ENCODE measurements at places on chromosomes 7 and 10.

DNA sequence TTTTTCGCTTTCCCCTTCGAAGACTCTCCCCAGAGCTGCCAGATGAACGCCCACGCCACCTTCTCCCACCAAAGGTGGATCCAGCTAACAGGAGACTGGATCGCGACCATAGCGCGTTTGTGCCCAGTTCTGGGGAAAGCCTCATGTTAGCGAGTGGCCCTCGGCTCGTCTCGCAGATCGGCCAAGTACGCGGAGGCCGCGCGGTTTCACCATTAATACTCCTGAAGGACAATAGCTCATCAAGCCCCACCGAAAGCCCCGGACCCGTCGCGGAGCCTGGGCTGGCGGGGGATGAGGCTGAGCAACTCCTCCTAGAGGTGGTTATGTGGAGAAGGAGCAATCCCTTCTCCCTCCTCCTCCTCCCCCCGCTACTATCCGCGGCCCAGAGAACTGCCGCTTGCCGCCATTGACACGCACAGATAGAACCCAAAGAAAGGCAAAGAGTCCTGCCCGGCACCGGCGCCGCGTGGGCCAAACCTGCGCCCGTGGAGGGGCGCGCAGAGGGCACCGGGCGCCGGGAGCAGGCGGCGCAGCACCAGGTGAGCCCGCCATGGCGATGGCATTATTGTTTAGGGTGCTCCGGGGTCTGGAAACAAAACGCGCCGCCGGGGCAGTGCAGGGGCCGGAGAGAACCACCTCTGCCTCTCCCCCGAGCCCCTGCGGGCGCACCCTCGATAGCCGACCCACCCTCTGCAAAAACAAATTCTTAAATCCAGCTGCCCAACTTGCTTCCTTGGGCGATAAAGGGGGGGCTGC, at the start of gene MACROH2A2:
TSS of gene MACROH2A2 (plus strand) at position 385 of the 756 bp plus-strand sequence. CDS start 22,813 bp downstream, outside the sequence.
- peak; percentile 51 for DNase-seq

GRCh38 chr10:97553575-97554031, 19.0 kb upstream of the ANKRD2 start:
- DNase-seq: peak; percentile 70

DNA sequence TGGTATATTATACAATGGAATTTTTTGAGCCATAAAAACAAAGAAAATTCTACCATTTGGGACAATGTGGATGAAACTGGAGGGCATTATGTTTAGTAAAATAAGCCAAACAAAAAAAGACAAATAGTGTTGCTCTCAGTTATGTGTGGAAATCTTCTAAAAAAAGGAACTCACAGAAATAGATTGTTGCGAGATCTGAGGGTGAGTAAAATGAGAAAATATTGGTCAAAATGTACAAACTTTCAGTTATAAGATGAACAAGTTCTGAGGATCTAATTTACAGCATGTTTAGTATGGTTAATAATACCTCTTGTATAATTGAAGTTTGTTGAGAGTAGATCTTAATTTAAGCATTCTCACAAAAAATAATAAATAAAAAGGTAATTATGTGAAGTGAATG, 291.2 kb downstream of the KIF20B start:
- DNase-seq: no peak

DNA sequence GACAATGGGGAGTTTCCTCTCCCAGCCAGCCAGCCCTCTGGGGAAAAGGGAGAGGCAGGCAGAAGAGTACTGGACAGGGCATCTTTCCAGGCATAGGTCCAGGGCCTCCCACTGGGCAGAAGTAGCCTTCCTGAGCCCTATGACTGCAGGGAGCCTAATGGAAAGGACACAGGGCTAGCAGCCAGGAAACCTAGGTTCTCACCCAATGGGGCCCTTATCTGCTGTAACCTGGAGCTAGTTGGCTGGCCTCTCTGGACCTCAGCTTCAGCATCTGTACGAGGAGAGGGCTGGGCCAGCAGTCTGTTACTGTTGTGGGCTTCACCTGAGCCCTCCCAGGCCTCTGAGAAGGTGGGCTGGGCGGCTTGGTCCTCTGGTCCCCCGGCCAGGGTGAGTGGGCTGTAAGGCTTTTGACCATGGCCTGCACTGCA, 22.4 kb downstream of the LDB3 start:
- no peak for DNase-seq

DNA sequence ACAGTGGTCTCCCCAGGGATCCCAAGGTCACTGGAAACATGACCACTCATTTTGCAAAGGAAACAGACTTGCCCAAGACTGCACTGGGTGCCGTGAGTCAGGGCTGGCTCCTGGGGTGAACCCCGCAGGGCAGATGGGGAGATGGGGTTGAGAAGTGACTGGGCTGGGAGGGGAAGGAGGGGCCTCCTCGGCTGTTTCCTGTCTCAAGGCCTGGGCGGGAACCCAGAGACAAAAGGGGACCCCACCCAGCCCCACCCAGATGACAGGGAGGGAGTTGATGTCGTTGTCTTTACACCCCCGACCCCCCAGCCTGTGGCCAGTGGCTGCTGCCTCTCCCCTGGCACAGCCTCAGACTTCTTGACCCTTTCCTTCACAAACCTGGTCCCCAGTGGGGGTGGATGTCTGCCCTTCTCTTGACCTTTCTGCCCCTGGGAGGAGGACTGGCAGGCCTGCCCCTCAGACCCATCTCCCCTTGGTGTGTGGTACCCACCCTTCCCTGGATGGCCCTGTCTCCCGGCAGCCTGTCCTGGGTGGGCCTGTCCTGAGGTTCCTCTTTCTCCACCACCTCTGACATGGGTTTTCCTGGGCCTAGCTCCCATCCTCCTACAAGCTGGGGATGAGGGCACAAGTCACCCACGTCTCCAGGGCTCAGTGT, 1.4 kb downstream of the MYO1G start:
- DNase-seq: no peak

- DNase-seq: no peak
These were observed 123.3 kb downstream of the PRPF18 start for GRCh38 chr10:13709931-13710650.

DNA sequence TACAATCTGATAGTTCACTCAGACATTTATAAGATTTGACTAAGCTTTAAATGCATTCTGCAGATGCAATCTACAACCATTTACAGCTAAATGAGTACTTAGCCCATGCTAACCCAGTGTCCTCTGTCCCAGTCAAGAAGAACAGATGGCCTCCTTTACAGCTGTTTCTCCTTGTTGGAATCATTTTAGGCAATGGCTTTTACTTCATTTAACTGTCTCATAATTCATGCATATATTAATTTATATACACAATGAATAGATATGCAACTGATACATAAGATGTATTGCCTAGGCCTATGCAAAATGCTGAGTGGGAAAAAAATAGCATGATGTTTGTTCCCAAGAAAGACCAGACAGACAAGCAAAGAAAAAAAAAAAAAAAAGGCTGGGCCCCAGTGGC, 82.2 kb downstream of the TSPAN12 start:
- no peak for DNase-seq

DNA sequence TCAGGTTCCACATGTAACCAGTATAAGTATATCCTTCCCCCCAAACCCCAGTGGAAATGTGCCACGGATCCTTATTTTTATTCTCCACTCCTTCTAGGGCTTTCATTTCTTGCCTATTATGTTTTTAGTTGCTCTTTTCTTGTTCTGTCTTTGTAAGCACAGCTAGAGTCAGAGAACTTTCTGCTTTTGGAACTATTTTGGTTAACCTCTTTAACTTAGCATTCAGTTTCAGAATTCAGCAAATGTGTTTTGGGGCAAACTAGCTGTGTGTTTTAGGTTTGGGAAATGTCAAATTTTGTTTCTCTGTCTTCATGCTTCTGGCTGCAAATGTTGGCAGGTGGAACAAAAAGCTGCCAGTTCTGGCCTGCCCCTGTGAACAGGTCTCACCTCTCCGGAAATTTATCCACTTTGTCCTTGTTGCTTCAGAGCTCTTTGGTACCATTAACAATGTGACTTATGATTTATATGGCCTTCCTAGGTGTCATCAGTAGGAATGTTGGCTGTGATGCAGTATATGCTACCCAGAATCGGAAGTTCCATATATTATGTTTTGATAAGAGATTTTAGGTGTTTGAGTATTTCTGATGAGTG, 156.1 kb downstream of the ADK start:
- no peak for DNase-seq

GRCh38 chr7:152411389-152411788, 24.4 kb downstream of the KMT2C start:
- DNase-seq: no peak

DNA sequence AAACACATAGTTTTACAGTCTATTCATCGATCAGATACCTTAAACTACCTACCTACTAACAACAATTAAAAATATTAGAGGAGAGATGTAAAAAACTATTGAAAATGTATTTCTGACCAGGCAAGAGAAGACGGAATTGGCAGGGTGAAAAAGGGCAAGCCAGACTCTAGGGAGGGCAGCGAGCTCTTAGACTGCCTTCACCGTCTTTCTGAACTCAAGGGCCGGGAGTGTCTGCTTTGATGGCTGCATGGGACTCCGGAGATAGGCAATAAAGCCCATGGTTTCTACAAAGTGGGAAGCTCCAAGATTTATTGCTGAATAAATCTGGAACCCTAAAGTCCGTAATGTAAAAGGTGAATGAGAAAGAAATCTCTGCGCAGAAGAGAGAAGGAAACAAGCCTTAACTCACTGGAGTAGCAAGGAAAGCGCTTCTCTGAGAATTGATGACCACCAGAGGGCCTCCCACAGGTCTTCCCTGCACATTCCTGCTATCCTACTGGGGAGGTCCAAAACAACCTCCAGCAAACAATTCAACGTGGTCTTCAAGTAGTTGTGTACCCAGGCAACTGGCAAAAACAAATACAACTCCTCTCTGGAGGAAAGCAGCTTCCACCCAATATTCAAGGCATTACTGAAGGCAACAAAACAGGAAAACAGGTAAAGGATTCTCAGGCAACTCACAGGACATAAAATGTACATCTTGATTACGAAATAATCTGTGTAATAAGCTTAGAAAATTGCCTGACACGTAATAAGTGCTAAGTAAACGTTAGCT, 181.3 kb downstream of the SDK1 start:
- DNase-seq: peak; percentile 14

DNA sequence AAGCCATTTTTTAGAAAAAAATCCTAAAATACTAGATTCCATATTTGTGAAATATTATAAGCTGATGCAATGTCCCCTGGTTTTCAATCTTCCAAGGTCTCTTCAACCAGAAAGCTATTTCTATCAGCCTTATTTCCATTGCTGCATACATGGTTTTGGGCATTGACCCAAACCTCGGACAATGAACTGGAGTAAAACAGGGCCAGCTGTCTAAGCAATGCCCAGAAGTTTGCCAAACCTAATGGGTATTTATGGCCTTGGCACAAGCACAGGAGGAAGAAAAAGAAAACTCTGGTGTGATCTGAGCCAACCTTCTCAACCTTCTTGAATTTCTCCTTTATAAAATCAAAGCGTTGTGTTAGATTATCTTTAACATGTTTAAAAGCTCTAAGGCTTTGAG, 402.3 kb downstream of the DNAJB9 start:
- no peak for DNase-seq

GRCh38 chr7:30562498-30562897, 32.2 kb upstream of the GARS1 start:
- DNase-seq: no peak

DNA sequence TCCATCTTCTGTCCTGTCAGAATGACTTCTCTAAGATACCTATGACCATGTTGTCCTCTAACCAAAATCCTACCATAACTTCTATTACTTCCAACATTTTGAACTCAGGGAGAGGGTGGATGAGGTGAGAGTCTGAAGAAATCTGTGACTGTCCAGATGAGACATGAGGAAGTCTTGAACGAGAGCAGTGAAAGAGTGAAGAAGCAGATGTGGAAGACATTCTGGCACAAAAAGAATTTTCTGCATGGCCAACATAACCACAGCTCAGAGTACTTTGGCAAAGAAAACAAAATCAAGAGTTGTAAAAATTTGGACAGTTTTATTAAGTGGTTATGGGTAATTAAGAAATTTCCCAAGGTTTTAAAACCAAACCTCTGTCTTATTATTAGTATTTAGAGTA, 141.6 kb downstream of the CPEB3 start:
- DNase-seq: no peak

GRCh38 chr10:117053482-117053881, 48.5 kb upstream of the SHTN1 start:
- DNase-seq: no peak

GRCh38 chr10:131911451-131911850, 10.6 kb downstream of the PPP2R2D start:
- no peak for DNase-seq

DNA sequence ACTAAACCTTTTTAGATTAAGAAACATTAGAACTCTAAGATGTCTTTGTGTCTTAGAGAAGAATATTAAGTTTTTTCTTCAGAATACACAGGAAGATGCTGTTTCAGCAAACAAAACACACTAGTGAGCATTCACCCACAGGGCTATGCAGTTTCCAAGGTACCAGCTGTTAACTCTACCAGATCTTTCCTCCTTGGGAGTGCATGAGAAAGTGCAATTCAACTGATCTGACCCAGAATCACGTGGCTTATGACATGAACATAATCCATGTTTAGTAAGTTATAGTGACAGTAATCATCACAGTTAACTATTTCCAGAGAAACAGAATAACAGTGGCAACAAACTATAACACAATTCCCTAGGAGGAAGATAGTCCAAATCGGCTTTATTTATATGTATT, 270.7 kb downstream of the CACNA2D1 start:
- DNase-seq: no peak

- DNase-seq: no peak
These were observed 832.1 kb downstream of the SORCS3 start for GRCh38 chr10:105473170-105473569.

GRCh38 chr7:69586321-69586720, 12.0 kb upstream of the AUTS2 start:
- DNase-seq: no peak

DNA sequence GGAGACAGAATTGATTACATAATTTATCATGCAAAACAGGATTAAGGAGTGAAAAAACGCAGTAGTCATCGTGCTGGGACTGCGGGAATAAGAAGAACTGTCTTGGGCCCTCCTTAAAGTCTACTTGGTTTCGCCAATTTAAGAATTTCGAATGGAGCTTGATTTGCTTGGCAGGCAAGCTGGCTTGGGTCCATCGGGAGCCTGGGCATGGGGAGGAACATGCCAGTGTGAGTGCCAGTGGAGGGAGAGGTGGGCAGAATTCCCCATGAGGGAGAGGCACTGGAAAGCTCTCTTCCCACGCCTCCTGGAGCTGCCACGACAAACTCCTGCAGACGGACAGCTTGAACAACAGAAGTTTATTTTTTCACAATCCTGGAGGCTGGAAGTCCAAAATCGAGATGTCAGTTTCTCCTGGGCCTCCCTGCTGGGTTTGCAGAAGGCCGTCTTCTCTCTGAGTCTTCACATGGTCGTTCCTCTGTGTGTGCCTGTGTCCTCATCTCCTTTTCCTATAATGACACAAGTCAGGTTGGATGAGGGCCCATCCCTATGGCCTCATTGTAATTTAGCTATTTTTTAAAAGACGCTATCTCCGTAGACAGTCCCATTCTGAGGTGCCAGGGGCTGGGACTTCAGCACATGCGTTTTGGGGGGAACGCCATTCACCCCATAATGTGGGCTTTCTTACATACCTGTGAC, 528.7 kb upstream of the DPP6 start:
- no peak for DNase-seq

GRCh38 chr7:3117081-3117480, 73.4 kb upstream of the CARD11 start:
- DNase-seq: no peak

DNA sequence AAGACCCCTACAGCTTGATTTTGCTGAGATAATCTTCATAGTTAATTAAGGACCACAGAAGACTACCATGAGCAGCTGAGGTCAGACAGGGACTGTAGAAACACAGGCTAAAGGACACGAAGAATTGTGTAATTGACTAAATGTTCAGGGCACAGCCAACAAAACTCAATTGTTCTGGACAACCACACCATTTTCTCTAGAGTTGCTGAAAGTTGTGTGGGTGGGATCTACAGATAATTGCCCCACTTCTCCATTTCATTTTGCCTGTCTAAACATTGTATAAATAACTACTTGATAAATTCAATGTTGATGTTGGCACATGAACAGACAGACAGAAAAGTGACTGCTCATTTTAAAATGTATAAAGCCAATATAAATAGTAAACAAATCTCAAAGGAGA, 39.0 kb upstream of the SLC16A12 start:
- DNase-seq: no peak

All from HuH-7.5 (cell line).